Mesenteric fat pad (tissue), 1 donor: ENCODE measurements at places on chromosomes 11 and 22. TPM values are rescaled to one million over a fixed set of nuclear protein-coding genes. Genes with fewer than 3 reads are reported as not detected.
A peak's percentile ranks its signal among the peaks of the same experiment; 100 is the strongest.

The OR8D1 gene
- not detected for total RNA-seq

The DRICH1 gene
- 0.39 TPM for total RNA-seq

The HEPACAM gene
- 33.4 TPM for total RNA-seq

The GGT1 gene
- 4.0 TPM for total RNA-seq

The XKR3 gene
- not detected for total RNA-seq

The ART1 gene
- not detected for total RNA-seq

The ACRV1 gene
- not detected for total RNA-seq

The TRIM22 gene
- total RNA-seq = 58.5 TPM

The ZNF214 gene
- 0.96 TPM for total RNA-seq

The MMP12 gene
- 0.29 TPM for total RNA-seq

The AIFM3 gene
- total RNA-seq = 2.1 TPM

The MAPK8IP1 gene
- total RNA-seq = 4.2 TPM

The IL10RA gene
- 32.1 TPM for total RNA-seq

The SCARF2 gene
- total RNA-seq = 21.1 TPM

The HSCB gene
- total RNA-seq = 11.9 TPM

The NPAS4 gene
- not detected for total RNA-seq

The SLCO2B1 gene
- 185 TPM for total RNA-seq

- DNase-seq = peak; percentile 71
Measured at GRCh38 chr11:46253258-46254132, 24.0 kb upstream of the CREB3L1 start.

GRCh38 chr11:57764972-57765371 lies 3.4 kb downstream of the CTNND1 start:
- DNase-seq = no peak

- DNase-seq = no peak
Measured at GRCh38 chr11:77457340-77457739, 16.6 kb downstream of the PAK1 start.

GRCh38 chr22:27748349-27748748 lies 53.2 kb downstream of the MN1 start:
- DNase-seq = no peak

DNA sequence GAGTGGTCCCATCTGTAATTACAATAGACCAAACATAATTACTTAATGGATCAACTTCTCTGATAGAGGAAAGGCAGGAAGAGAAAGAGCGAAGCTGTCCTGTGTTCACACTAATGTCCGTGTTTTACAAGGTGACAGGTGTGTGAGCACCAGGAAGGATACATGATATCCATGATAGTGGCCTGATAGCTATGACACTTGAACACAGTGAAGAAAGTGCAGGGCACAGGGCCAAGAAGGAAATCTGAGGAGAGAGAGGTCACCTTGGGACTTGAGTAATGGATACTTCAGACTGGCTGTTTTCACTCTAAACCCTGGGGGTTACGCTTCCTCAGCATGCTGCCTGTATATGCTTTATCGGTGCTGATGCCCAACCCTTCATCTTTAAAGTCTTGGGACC lies 29.4 kb downstream of the TUB start:
- no peak for DNase-seq

DNA sequence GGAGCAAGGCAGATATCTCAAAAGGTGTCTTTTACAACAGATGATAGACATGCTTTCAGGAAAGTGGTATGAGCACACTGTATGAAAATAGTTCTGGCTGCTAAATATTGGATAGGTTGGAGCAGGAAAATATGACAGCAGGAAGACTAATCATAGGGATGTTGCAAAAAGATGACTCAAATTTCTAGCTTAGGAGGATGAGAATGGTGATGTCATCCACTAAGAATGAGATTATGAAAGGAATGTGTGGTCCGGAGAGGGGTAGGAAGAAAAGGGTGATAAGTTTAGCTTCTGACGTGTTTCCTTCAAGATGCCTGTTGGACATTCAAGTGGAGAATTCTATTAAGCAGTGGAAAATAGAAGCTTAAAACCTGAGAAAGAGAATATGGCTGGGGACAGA lies 46.4 kb downstream of the RCN1 start:
- no peak for DNase-seq

- peak; percentile 87 for DNase-seq
Measured at GRCh38 chr11:107018902-107019493, 722 bp upstream of the GUCY1A2 start.

GRCh38 chr11:3667149-3668035 lies 3.8 kb downstream of the CHRNA10 start:
- peak; percentile 86 for DNase-seq

GRCh38 chr11:78414321-78415051 lies 3.1 kb downstream of the GAB2 start:
- no peak for DNase-seq

- DNase-seq = no peak
Measured at GRCh38 chr11:60889869-60890311, 16.5 kb downstream of the PRPF19 start.

GRCh38 chr11:75145972-75146519 lies 4.9 kb upstream of the SLCO2B1 start:
- DNase-seq = no peak

- no peak for DNase-seq
Measured at GRCh38 chr11:47415949-47416472, 7.6 kb downstream of the SLC39A13 start.

DNA sequence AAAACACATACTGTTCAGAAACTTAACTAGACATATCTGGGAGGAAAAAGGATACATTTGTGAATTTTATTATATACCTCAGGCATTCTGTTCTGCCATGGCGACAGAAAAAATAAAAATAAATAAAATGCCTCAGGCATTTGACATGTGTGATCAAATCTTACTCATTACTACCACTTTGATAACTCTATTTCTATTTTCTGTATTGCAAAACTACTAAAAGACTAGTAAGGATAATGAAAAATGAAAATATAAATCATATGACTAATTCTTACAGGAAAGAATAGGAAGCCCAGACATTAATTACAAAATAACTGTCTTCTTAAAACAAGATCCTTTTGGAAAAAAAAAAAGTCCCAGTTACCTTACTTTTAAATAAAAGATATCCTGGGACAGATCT lies 5.3 kb downstream of the PICALM start:
- DNase-seq = no peak

DNA sequence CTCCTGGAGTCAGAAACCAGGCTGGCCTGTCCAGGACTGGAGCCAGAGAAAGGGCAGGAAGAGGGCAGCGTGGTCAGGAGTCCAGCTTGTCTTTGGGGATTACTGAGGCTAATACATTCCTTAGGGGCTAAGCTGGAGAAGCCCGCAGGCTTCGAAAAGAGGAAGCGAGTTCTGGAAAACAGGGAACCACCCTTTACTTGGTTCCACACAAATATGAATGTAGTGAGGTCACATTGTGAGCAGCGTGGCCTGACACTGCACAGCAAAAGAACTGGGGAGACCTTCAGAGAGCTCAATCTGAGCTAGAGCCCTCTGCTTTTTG lies 132.3 kb downstream of the CEP164 start:
- DNase-seq = no peak

GRCh38 chr22:48534395-48534958 lies 1293.2 kb downstream of the BRD1 start:
- DNase-seq = no peak

GRCh38 chr11:94131718-94132115 lies 3.1 kb downstream of the PANX1 start:
- no peak for DNase-seq

GRCh38 chr11:28412029-28412428 lies 303.8 kb downstream of the METTL15 start:
- DNase-seq = no peak

- no peak for DNase-seq
Measured at GRCh38 chr11:87263264-87263838, 225.6 kb downstream of the TMEM135 start.

GRCh38 chr11:10410844-10411200 lies 44.2 kb upstream of the AMPD3 start:
- DNase-seq = no peak

DNA sequence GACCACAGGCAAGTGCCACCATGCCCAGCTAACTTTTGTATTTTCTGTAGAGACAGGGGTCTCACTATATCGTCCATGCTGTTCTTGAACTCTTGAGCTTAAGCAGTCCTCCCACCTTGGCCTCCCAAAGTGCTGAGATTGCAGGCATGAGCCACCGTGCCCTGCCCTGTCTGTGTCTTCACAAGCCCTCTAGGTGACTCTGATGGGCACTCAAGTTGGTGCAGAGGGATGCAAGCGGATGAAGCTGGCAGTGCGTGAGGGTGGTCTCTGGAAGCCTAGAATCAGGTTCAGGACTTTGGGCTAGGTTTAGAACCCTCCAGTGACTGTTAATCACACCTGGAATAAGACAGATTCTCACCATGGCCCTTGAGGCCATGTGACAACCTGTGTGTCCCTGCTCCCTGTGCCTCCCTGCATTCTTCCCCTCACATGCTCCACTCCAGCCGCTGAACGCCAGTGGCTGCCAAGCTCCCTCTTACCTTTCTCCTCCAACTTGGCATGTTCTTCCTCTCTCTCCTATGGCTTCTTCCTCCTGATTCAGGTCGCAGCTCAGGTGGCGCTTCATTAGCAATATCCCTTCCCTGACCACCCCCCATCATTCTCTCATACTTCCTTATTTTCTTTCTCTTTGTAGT lies 242.3 kb upstream of the TBCEL start:
- no peak for DNase-seq

DNA sequence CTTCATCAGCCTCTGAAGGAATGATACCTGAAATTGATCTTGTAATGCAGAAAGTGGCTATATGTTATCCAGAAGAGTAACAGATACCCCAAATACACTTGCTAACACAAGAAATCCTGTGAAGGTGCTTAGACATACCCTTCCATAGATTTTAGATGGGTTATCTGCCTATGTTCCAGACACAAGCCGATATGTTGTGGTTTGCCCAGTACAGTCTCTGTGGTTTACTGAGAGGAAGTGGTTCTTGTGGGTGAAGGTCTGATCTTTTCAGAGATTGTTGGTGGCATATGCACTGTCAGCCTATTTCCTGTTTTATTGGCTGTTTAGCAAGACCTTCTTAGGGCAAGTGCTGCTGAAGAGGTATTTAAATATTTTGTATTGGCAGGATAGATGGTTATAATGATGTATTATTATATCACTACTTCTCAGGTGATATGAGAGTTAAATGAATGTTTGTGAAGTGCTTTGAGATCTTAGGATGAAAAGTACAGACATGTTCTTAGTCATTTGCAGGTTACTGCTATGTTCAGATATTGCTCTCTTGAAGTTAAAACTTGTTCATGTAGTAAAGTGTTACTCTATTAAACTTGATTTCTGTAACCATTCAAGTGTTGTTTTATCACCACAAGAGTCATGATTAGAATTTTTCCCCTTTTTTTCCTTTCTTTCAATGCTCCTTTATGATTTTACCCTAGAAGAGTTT lies 8.2 kb downstream of the ARHGEF12 start:
- no peak for DNase-seq

- no peak for DNase-seq
Measured at GRCh38 chr22:32625985-32626384, 151.4 kb downstream of the FBXO7 start.

- no peak for DNase-seq
Measured at GRCh38 chr22:19070397-19071169, 51.6 kb downstream of the DGCR2 start.

DNA sequence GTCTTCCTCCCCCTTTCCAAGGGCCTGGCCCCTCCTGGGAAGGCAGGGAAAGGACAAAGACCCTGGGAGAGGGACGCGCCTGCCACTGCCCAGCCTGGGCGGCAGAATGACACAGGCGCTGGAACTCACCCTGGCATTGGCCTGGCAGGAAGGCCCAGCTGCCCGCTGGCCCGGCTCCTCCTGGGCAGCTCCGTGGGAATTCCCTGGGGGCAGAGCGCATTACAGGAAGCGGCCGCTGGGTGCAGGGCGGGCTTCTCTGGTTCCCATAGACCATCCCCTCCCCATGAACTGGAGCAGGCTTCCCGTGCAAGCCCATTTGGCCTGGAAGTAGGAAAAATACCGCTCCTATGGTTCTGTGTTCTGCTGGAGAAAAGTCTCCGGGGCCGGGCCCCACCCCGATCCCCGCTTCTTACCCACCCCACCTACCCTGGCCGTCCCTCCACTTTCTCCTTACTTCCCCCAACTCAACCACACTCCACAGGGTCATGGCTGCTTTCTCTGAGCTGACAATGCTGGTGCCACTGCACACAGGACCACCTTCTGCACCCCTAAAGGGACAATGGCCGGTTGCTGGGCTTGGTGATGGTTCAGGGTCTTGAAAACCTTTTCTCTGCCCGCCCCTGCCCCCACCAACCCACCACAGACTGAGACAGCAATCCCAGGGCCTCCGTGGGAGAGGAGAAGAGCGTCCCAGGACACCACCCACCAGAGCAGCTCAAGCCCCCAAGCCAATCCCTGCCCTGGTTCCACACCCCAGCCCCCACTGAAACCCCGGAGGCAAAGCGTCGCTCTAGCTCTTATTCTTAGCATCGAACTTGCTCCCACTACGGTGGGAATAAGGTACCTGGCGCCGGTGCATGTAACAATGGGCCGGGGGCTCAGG lies 58.9 kb downstream of the LINC01488 start:
- DNase-seq = peak; percentile 87

- no peak for DNase-seq
Measured at GRCh38 chr11:47850337-47850736, 2.2 kb upstream of the NUP160 start.
